ENCODE measurements at places on chromosomes 2 and 18.

- no peak for DNase-seq
These were observed 31.1 kb downstream of the GBX2 start for GRCh38 chr2:236137066-236137465.

GRCh38 chr2:230713331-230714135, 891 bp downstream of the CAB39 start:
- DNase-seq: peak; percentile 24

- no peak for DNase-seq
These were observed 237.3 kb downstream of the C1D start for GRCh38 chr2:67825476-67825875.

GRCh38 chr2:225117051-225117716, 74.9 kb upstream of the DOCK10 start:
- DNase-seq: no peak

DNA sequence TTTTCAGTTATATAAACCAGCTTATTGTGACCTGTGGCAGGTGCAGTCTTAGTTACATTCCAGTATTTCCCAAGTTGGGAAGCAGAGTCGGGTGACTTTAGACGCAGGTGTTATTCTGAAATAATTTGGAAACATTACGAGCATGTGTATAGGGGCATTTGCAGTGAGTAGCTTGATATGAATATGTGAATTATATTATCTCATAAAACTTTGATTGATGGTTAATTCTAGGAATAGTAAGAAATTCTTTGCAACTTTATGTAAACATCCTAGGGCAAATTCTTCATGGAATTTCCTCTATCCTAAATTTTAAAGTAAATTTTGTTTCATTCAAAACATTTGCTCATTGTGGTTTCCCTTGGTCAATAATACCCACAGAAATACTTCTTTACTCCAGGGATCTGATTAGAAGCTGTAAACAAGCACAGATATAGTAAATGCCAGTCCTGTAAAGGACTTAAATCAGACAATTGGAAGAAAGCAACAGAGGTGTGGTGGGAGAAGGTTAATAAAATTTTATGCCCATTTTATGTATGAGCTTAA, 580.6 kb upstream of the CDH2 start:
- no peak for DNase-seq

- DNase-seq: no peak
These were observed 667 bp downstream of the REEP1 start for GRCh38 chr2:86336675-86337243.

GRCh38 chr2:18987592-18988073, 370.8 kb downstream of the OSR1 start:
- DNase-seq: peak; percentile 31

DNA sequence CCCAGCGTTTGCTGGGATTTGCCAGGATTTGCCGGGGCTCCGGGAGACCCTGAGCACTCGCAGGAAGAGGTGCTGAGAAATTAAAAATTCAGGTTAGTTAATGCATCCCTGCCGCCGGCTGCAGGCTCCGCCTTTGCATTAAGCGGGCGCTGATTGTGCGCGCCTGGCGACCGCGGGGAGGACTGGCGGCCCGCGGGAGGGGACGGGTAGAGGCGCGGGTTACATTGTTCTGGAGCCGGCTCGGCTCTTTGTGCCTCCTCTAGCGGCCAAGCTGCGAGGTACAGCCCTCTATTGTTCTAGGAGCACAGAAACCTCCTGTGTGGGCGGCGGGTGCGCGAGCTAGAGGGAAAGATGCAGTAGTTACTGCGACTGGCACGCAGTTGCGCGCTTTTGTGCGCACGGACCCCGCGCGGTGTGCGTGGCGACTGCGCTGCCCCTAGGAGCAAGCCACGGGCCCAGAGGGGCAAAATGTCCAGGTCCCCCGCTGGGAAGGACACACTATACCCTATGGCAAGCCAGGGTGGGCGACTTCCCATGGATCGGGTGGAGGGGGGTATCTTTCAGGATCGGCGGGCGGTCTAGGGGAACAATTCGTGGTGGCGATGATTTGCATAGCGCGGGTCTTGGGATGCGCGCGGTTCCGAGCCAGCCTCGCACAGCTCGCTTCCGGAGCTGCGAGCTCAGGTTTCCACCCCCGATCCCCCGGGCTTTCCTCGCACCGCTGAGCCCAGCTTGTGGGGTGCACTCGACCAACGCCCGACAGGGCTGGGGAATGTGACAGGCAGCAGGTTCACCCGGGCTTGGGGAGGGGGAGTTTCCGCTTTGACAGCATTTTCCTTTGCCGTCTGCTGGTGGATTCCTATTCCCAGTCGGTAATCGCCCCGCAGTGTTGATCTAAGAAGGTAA, 2.8 kb downstream of the ONECUT2 start:
- DNase-seq: peak; percentile 88

DNA sequence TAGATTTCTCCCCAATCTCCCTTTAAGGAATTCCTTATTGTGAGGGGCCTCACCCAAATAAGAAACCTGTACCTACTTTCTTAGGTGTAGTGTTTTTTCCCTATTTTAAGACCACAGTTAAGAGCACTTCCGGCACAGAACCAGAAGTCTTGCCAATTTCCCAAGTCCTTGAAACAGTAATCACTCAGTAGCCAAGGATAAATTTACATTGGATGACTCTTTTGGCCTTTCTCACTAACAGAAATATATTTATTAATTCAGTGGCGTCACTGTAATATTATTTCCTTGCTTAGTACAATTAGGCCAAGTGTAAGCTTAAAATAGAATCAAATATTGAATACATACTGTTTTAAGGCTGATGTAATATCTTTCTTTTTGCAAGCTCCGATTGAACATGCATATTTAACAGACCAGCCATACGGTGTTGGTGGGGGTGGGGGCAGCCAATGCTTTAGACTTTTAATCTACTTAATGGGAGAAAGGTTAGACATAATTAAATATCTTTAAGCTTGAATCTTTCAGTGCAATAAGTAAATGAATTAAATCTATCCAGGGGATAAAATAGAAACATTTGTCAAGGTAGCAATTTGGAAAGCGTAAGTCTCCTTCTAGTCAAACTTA, 50.8 kb upstream of the ITGA6 start:
- peak; percentile 23 for DNase-seq

DNA sequence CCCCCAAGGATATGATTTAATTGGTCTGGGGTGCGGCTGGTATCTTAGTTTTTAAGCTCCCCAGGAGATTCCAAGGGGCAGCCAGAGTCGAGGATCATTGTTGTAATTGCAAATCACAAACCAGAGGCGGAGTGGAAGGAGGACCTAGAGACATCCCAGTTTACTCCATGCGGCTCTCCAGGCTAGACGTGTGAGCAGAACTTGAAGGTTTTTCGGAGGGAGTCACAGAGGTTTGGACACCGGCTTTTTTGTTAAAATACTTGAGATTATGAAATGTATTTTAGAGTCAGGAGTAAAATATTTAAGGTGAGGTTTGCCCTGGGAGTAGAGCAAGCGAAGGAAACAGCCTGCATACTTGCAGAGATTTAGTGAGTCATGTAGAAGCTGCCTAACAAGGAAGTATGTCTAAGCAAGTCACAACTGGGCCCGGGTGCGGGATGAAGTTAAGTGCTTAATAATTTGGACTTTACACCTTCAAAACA, 39.5 kb downstream of the TGOLN2 start:
- peak; percentile 76 for DNase-seq

DNA sequence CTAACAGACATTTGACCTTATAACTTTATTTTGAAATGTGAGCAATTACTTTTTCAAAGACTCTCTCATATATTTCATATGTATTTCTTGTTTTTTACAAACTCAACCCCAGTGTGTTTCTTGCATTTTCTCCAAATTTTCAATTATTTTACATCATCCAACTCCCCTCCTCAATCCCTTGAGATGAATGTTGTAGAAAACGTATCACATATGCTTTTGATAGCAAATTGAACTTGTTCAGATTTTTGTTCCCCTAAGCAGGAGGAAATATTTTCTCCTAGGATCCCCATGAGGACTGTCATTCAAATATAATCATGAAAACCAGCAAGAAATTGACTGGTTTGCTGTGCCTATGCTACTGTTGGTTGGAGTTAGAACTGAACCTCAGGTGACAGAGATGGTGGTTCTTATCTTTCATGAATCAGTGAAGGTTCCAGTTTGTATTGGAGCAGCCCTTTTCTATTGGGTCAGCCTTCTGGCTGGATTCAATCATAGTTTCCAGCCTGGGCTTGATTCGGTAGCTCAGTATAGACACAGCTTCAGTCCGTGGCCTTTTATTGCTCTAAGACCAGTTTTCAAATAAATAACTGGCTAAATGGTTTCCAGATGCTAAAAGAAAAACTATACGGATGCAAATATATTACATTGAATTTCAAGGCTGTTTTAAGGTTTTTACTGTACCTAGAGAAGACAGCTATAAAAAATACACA, 591.0 kb downstream of the EPHA4 start:
- no peak for DNase-seq

DNA sequence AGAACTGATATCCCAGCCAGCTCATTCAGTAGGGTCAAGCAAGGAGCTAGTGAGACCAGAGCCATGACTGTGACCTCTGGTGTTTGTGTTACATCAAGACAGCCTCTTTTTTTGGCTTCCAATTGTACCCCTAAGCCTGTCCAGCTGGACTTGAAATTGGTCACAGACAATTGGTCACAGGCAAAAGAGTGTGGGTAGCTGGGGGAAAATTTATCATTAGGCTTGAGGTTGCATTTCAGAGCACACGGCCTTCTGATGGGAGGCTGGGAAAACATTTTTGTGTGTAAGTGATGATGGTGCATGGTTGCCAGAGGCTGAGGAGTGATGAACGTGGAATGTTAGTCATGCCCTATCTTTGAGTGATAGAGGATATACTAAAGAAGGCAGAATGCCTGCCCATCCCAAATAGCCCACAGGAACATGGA, 285.1 kb upstream of the SLC14A2 start:
- DNase-seq: no peak

DNA sequence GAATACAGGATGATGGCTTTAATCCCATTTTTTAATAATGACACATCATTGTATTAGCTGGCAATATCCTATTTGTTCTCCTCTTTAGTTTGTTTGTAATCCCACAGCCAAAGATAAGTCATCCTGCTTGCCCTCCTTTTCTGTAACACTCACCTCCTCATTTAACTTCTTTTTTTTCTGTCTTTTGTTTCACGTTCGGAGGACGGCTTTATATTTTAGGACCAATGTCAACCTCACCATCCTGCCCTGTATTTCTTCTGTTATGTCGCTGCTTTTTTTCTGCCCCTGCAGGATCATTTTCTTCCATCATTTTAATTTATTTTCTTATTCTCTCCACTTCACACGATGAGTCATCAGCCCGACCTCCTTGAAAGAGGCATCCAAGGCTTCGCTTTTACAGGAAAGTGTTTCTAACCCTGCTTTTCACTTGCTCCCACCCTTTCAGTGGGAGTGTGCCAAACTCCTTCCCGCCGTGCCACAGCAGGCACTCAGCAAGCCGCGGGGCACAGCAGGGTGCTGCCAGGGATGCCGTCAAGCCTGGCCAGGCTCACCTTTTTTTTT, 11.4 kb downstream of the RAB31 start:
- no peak for DNase-seq

DNA sequence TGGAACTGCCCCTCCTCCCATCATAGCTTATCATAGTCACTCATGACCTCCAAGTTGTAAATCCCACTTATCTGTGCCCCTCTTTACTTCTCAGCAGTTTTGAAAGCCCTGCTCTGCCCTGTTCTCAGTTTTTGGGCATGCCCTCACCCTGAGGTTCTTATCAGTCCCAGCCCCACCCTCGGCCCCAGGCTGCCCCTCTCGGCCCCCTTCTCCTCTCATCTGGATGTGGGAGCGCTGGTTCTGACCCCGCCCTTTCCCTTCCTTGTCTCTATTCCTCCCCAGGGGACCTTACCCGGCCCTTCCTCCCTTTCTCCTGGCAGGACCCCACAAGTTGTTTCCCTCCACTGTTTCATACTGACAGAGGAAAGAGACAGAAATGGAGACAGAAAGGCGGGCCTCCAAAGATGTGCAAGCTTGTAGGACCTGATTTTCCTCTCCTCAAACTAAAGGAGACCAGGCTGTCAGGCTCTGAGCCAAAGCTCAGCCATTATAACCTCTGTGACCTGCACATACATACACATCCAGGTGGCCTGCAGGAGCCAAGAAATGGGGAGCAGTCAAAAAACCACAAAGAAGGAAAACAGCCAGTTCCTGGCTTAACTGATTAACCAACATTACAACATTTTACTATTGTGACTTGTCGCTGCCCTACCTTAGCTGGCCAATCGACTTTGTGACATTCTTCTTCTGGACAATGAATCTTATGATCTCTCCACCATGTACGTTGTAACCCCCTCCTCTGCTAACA, 171.0 kb upstream of the HS6ST1 start:
- no peak for DNase-seq

- no peak for DNase-seq
These were observed 638 bp downstream of the CEP192 start for GRCh38 chr18:12991821-12992179.

GRCh38 chr2:63242747-63243146, 192.1 kb downstream of the OTX1 start:
- DNase-seq: no peak

DNA sequence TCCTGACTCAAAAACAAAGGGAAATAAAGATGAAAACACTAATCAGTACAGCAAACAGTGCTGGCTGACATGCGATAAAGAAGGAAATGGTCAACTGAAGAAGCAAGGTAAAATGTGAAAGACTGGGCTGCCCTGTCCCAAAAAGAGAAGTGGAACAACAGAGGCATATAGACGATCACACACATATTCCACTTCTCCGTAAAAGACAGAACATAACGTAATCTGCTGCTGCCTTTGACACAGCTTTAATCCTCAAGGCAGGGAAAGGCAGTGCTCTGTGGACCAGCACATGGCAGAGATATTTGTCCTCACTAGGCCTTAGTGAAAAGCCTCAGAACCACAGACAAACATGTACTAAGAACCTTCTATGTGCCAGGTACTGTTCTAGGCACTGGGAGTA, 24.3 kb upstream of the REL start:
- no peak for DNase-seq

DNA sequence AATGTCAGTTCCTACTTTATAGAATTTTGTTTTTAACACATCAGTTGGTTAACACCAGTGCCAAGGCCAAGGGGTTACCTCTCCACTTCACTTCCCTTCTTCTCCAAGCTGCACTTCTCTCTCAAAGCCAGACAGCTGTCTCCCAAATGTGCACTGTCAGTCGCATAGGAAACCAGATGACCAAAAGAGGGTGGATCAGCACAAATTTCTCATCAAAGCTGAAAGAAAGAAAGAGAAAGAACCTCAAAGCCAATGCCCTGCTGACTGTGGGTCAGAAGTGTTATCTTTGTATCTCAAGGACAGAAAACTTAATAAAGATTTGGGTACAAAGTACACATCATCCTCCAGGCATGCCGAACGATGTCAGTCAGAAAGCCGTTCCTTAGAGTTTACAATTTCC, 32.2 kb downstream of the SPATS2L start:
- no peak for DNase-seq

GRCh38 chr18:61581578-61582201, 248.5 kb downstream of the CDH20 start:
- DNase-seq: peak; percentile 66

- no peak for DNase-seq
These were observed 187.3 kb downstream of the SNTG2 start for GRCh38 chr2:1137913-1138391.

Measured in NCI-H524 (cell line).